ENCODE measurements at places on chromosomes 2 and 18.

DNA sequence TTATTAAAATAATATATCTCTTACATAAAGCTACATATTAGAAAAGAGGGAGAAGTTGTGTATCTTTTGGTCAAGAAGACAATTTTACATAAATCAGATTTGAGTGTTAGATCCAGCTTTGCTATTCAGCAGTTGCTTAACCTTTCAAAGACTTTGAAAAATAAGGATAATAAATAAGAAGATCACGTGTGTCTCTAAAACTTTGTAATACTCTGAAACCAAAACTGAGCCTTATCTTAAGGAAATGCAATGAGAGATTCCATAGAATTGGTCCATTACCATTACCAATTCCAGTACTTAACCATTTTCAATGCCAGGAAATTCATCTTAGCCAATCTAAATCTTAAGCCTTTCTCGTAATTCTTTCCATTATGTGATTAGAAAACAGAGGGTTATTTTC is 89.2 kb upstream of the COL5A2 start:
- DNase-seq = no peak

GRCh38 chr2:196546151-196546919 is 93.2 kb upstream of the CCDC150 start:
- DNase-seq = no peak

GRCh38 chr2:54673501-54673998 is 49.9 kb upstream of the EML6 start:
- peak; percentile 19 for DNase-seq

- no peak for DNase-seq
These were observed 28.2 kb downstream of the LPIN1 start for GRCh38 chr2:11774600-11774999.

GRCh38 chr2:85924522-85924921 is 35.7 kb upstream of the ST3GAL5 start:
- DNase-seq = no peak

GRCh38 chr18:10056506-10056905 is 142.7 kb downstream of the VAPA start:
- no peak for DNase-seq

- DNase-seq = no peak
These were observed 36.2 kb downstream of the DIPK1C start for GRCh38 chr18:74420926-74421325.

DNA sequence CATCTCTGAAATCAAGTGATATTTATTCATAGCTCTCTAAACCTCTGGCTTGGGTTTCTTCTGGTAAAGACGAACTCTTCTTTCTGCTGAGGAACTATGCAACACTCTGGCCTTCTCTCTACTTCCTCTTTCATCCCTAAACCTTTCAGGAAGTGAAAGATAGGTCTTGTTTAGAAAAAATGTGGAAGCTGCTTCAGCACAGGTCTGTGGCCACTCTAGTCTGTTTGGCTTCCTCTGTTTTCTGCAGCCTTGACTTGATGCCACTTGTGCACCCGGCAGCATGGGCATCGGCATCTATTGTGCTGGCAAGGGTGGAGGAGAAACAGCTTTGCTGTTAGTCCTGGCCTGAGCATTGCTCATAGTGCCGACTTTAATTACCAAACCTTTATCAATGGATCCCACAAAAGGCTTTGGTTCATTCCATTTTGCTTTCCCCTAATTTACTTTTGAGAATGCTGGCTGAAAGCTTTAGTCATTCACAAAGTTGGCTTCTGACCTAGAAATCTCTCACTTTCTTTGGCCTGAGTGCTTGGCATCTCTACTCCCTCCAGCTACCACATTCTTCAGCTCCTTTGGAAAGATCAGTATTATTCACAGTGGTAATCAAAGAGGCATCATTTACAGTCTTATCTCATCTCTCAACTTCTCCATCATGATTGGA is 32.0 kb upstream of the GPR39 start:
- no peak for DNase-seq

- DNase-seq = no peak
These were observed 42.8 kb upstream of the BAZ2B start for GRCh38 chr2:159658881-159659873.

GRCh38 chr2:39432701-39433100 is 4.4 kb downstream of the MAP4K3 start:
- DNase-seq = no peak

DNA sequence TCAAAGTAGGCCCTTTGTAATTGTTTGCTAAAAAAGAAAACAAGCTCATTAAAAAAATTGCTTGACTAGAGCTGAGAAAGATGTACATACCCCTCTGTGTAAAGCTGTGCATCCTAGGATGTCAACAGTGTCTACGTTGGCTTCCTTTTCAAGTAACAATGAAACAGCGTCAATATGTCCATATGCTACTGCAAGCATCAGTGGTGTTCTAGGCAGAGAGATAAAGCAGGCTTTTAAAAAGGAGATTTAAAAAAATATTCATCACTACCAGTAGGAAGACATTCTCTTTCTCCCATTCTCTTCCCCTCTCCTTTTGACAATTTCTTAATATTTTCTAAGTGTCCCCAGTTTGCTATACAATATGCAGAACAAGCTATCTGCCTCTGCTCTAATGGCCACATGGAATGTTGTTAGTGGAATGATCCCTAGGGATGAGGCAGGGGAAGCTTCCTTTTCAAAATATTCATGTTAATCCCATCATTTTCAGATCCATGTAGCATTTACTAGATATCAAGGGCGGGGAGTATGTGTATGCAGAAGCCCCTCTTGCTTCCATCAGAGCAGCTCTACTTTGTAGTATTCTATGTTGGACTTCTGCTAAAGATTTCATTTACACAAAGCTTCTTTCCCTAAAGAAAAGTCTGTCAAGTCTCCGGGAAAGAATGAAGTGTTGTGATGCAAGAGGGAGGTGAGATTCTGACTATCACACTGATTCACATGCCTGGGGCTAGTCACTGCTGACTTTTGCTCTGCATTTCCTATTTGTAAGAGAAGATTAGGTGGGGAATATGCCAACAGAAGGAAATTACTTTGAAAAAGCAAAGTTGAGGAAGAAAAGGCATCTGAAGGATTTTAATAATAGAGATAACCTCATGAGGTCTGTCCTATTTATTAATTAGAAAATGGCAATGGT is 81.5 kb upstream of the PGAP1 start:
- no peak for DNase-seq

- DNase-seq = no peak
These were observed 15.1 kb downstream of the MYL1 start for GRCh38 chr2:210299866-210300373.

DNA sequence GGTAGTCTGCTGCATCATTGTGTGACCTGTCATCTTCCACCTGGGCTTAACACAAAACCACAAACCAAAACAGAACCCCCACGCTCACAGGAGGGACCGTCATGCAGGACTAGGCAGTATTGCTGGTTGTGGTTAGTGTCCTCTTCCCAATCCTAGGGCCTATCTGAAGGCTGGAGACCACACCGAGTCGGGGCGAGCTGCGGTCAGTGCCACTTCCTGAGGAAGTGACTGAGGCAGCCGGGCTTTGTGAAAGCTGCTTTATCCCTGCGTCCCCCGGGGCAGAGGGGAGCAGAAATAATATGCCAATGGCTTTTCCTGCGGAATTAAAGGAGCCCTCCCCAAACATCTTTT is 22.9 kb downstream of the ZNF532 start:
- DNase-seq = no peak

DNA sequence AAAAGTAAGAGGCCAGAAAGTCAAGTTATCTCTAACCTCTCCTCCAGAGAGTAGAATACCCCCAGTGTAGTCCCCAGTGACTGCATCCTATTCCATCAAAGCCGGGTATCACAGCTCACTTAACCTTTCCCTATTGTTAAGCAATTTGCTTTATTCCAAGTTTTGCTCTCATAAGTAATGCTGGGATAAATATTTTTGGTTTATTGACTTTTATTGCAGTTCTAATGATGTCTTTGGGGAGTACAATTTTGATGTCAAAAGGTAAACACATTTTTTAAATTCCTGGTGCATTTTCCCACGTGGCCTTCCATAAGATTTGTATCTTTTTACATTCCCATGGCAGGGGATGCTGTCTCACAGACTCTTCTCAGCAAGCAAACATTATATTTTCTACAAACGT is 43.3 kb downstream of the CMPK2 start:
- no peak for DNase-seq

DNA sequence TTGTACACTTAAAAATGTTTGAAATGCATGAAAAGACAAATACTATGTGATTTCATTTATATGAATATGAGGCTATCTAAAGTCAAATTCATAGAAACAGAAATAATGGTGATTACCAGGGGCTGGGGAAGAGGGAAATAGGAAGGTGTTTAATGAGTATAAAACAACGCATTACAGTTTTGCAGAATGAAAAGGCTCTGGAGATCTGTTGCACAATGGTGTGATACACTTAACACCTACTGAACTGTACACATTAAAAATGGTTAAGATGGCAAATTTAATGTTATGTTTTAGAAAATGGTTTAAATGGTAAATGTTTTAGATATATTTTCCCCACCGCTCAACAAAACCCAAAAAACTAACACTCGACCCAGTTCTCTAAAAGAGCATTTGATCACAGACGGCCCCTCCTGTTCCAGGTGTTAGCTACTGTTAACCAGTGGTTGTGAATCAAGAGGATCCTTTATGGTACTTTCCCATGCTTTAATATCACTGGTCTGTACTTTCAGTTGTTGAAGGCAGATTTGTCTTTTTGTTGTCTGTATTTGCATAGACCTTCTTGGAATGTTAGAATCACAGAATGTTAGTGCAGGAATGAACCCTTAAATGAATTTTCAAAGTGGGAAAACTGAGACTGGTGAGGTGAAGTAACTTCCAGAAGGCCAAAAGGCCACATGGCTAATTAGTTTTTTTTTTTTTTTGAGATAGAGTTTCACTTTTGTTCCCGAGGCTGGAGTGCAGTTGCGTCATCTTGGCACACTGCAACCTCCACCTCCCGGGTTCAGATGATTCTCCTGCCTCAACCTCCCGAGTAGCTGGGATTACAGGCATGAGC is 10.2 kb downstream of the RAB10 start:
- DNase-seq = no peak

DNA sequence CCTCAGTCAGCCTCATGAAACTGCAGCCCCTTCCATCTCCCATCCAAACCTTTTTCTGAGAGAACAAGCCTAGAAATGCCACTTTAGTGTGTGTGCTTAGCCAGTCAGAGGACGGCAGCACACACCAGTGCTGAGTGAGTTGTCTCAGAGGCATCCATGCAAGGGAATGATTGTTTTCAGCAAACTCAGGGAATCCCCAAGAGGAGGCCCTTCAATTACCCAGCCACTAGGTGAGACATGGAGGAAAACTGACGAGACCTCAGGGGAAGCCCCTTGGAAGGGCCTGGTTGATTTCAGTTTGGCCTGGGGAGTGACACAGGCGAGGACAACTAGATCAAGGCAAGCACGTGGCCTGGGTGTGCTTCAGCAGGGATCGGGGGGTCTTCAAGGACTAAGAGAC is 49.7 kb downstream of the APOB start:
- DNase-seq = no peak

DNA sequence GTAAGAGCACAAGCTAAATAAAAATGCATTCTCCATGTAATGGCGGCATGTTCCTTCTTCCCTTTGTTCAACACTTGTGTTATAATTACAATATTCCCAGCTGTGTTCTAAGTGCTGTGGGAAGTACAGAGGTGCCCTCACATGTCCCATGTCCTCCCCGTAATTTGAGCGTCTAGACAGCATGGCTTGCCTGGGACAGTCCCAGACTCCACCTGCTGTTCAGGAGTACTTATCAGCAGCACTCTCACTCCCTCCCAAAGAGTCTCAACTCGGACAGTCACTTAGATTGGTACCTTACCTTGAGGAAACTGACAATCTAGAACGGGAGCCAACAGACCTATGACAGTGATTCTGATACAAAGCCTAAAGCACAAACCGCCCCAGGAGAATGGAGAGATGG is 370.5 kb downstream of the EIPR1 start:
- no peak for DNase-seq

DNA sequence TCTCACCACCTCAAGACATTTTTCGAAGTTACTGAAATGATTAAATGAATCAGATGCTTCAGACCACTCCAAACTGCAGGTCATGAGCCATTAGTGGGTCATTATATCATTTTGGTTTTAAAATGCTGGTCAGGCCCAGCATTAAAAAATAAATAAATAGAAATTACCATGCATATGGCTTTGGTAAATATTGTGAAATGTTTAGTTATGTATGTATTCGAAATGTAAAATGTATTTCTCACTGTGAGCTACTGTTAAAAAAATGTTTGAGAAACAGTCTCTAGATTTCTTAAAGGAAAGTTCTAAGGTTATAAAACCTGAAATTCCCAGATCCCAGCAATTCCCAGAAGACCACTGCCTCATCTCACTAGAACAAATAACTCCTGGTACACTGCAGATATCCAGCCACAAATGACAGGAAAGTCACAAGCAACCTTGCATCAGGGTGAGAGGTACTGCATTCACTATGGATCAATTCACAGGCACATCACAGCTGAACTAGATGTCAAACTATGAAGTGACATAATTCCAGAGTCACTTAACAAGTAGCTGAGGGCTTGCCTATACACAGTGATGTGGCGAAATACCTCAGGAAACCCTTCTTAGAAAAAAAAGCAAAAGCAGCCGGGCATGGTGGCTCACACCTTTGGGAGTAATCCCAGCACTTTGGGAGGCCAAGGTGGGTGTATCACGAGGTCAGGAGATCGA is 46.6 kb downstream of the FAM228A start:
- DNase-seq = no peak

DNA sequence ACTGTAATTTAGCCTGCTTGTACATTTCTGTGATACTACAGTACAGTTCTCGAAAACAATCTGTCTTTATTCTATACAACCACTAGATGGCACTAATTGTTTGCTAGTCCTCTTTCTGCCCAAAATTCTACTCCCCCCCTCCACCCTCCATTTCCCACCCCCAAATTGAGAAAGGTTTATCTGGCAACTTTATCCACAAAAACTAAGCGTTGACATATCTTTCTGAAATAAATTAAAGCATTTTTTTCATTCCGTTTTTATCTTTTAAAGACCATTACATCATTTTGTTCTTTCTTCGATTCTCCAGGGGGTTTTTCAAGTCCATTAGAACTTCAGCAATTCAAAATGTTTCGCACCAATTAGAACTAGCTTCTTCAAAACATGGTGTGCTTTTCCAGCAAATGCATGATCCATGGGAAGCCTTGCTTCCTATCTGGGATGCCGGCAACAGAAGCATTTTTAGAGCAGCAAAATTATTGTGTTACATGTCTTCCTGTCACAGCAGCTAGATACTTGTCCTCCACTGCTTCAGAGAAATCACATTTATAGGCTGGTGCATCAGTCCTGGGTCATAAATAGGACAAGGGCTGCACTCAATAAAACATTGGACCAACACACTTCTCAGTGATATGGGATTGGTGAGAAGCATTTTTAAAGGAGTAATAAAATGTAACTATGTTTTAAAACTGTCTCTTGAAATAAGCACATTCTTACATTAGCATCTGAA is 241.3 kb downstream of the PAX3 start:
- DNase-seq = peak; percentile 13

DNA sequence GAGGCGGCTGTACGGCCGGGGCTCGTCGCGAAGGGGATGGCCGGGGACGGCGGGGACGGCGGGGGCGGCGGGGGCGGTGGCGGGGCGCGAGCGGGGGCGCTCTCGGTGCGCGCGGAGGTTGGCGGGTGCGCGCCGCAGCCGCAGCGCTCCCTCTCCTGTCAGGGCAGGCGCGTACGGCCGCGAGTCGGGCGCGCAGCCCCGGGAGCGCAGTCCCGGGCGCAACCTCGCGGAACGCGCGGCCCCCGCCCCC is 296 bp upstream of the GRHL1 start:
- no peak for DNase-seq

Measured in GM19239 (cell line).